IMR-90 (cell line): ENCODE measurements at places on chromosomes 4 and X.

DNA sequence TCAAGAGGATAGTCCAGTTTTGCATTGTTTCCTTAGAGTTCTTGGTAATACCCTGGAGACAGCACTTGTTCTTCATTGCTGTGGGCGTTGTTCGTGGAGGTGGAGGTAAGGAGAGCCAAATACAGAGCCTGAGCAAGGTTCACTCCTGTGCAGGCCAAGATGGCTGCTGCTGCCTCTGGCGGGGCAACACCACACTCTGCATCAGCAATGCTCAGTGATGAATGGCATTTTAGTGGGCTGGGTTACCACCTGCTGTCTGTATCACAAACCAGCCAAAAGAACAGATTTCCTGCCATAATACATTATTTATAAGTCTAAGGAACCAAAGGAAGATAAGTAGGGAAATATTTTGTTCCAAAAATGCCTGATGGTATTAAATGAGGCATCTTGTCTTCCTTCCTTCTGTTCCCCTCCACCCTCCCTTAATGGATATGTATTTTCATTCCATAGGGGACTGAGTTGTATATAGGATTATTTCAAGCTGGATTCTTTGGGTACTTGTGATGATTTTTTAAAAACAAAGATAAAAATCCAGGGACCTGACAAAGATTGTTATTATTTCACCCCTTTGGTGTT, 61.6 kb upstream of the LIMCH1 start:
- no peaks in the 10 kb centered on the region for H3K36me3 ChIP-seq
- no peak overlapping the region for H3K4me3 ChIP-seq
- H3K27me3 ChIP-seq = no peaks in the 10 kb centered on the region
- no peaks in the 10 kb centered on the region for H3K4me1 ChIP-seq

DNA sequence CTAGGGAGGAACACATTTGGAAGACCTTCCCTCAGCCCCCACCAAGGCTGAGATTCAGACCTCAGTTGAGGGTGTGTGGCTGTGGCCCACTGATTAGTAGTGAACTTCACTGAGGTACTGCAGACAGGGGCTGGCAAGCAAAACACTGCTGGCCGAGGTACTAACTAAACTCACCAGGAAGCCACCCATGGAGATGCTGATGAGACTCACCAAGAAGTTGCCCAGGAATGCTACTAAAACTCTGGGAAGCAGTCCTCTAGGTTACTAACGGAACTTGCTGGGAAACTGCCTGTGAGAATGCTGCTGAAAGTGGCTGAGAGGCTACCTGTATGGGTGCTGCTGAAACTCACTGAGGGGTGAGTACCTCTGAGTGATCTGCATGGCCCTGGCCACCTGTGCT, 372.4 kb upstream of the RPS6KA3 start:
- no peak for DNase-seq
- H3K4me1 ChIP-seq = no peaks in the 10 kb centered on the region
- no peak overlapping the region for H3K4me3 ChIP-seq
- no peaks in the 10 kb centered on the region for H3K27me3 ChIP-seq
- no peak overlapping the region for H3K27ac ChIP-seq

DNA sequence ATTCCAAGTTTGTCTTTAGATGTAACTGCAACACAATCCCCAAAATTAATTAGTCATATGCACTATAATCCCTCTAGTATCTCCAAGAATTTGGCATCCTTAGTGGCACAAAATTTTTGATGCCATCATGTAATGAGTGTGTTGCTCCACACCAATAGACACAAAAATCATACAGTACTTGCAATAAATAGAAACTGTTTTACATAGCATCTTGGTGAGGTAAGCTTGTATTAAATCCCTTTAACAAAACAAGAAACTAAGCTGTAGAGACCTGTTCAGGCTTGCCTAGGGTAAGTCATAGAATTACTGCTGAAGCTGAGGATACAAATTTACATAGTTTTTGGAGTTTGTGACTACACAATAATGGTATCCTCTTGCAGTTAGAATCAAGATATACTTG, 64.5 kb upstream of the PRSS12 start:
- H3K36me3 ChIP-seq = no peaks in the 10 kb centered on the region
- H3K27me3 ChIP-seq = no peaks in the 10 kb centered on the region
- peak; percentile 85 for DNase-seq
- peak overlapping the region; percentile 96; the same call in 1 of the 2 replicates for H3K27ac ChIP-seq
- H3K4me1 ChIP-seq = peaks cover 2% of the 10 kb centered on the region; the same call in 1 of the 2 replicates

DNA sequence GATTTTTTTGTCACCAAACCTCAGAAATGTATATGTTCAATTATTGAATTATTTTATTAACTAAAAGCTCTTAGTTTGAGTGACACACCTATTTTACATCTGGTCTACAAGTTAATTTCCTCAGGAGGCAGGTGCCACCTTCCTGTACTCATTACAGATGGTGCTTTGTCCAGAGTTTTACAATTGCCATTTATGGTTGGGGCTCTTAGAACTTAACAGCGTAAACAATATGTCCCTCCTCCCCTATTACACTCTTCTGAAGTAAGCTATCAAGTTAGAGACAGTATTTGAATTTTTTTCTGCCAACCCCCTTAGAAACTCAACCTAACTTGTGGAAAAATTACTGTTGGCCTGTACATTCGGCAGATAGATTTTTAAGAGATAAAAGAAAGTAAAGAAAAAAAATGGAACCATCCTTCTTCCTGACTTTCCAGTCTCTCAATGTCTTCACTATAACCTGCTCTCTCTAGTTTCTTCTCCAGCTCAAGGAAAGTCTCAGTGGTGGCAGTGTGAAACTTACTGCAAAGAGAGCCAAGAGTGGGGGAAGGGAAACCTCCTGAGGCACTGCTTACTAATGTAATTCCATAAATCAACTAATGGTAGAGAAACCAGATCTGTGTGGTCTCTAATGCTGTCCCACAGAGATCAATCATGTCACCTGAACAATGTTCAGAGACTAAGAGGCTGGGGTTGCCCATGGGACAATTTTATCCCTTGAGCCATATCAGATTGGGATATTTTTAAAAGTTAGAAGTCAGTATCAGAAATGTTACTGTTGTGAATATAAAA, 7.8 kb downstream of the CXXC4 start:
- no peaks in the 10 kb centered on the region for H3K36me3 ChIP-seq
- H3K27ac ChIP-seq = no peak overlapping the region

DNA sequence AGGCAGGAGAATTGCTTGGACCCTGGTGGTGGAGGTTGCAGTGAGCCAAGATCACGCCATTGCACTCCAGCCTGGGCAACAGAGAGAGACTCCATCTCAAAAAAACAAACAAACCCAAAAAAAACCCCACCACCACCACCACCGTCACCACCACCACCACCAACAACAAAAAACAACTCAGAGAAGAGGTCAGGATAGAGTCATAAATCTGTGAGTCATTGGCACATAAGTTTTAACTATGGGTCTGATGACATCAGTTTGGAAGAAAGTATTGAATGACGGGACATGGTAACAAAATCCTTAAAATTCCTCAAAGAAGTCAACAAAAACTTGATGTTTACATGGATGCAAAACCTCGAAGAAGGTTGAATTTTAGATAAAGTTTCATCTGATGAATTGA, 288.0 kb upstream of the SFRP2 start:
- no peaks in the 10 kb centered on the region for H3K27me3 ChIP-seq
- no peak overlapping the region for H3K4me3 ChIP-seq
- no peak for DNase-seq
- H3K27ac ChIP-seq = no peak overlapping the region

DNA sequence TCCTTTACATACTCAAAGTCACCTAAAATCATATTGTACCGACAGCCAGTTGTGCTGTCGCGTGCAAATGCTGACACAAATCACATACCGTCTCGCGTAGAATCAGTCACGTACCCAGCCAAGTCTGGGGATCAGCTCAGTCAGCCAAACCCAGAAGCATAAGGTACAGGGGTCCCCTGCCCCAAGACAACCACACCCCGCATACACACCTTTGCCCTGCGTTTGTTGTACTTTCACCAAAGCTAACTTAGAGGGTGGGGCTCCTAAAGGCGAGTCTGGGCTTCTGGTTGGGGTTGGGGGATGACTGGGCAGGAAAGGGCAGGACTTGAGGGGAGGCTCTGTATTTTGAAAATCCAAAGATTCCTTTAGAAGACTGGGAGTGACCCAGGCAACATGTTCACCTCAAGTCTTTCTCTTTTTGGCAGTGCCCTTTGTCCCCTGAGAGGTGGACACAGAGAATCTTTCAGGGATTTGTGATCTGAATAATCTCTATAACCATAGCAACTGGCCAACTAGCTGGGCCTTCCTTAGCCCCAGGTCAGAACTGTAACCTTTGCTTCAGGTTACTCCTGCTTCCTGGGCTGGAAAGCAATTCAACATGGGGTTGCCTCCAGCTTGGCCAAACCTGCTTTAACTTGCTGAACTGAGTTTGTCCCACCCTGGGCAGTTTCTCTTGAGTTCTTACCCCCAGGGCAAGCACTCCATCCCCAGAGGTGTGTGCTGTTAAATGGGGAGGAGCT, 992 bp downstream of the GDPD2 start:
- H3K36me3 ChIP-seq = 0 out of 2 replicates have a peak, but pooled peaks cover 2% of the 10 kb centered on the region
- no peaks in the 10 kb centered on the region for H3K4me1 ChIP-seq
- no peak overlapping the region for H3K27ac ChIP-seq
- H3K27me3 ChIP-seq = peaks cover 6% of the 10 kb centered on the region; the same call in 1 of the 2 replicates
- H3K4me3 ChIP-seq = no peak overlapping the region
- DNase-seq = no peak

- H3K4me3 ChIP-seq = no peak overlapping the region
- H3K4me1 ChIP-seq = no peaks in the 10 kb centered on the region
- no peaks in the 10 kb centered on the region for H3K27me3 ChIP-seq
- DNase-seq = peak; percentile 32
- H3K27ac ChIP-seq = no peak overlapping the region
Observed at GRCh38 chr4:73103799-73104503, 34.4 kb upstream of the COX18 start.

DNA sequence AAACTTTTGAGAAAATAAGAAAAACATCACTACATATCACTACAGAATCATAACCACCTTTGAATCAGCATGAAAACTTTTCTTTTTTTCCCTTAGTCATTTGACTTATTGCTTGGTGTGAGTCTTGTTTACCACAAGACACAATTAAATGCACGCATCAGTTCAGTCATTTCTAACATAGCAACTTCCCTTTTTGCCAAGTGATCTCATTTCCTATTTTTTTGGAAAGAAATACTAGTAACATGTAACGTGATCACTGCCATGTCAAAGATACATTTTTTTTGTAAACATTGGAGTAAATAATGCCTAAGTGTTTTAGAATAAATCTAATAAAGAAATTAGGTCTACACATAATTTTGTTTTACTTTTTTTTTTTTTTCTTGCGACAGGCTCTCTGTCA, 5.1 kb upstream of the CXCL8 start:
- no peak overlapping the region for H3K4me3 ChIP-seq
- H3K4me1 ChIP-seq = peaks cover 5% of the 10 kb centered on the region
- no peaks in the 10 kb centered on the region for H3K36me3 ChIP-seq
- peak overlapping the region; percentile 33; the same call in 1 of the 2 replicates for H3K27ac ChIP-seq
- H3K27me3 ChIP-seq = no peaks in the 10 kb centered on the region
- DNase-seq = peak; percentile 79

DNA sequence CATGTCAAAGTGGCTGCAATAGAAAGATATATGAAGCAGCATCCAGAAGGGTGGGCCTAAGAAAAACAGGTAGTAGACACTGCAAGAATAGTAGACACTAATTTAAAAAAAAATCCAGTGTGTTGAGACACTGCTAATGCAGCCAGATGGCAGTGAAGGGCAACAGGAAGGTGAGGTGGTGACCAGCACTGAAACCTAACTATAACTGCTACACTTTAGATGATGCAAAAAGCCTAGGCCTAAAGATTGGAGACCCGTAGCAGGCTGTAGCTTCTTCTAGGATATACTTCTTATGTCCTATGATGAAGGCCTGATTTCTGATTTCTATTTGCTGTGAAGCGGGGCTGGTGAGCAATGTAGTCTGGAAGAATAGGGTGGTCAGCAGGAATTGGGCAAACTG, 38.7 kb upstream of the SH3KBP1 start:
- H3K27me3 ChIP-seq = no peaks in the 10 kb centered on the region
- no peak overlapping the region for H3K4me3 ChIP-seq
- no peaks in the 10 kb centered on the region for H3K4me1 ChIP-seq

GRCh38 chr4:37603711-37604110, 82.5 kb downstream of the RELL1 start:
- no peak overlapping the region for H3K4me3 ChIP-seq
- H3K4me1 ChIP-seq = no peaks in the 10 kb centered on the region; the same call in 1 of the 2 replicates
- no peaks in the 10 kb centered on the region for H3K27me3 ChIP-seq
- H3K36me3 ChIP-seq = no peaks in the 10 kb centered on the region
- no peak overlapping the region for H3K27ac ChIP-seq

- no peaks in the 10 kb centered on the region for H3K4me1 ChIP-seq
- H3K36me3 ChIP-seq = peaks cover 3% of the 10 kb centered on the region
- H3K27ac ChIP-seq = no peak overlapping the region; the same call in 1 of the 2 replicates
- H3K27me3 ChIP-seq = no peaks in the 10 kb centered on the region; the same call in 1 of the 2 replicates
- peak overlapping the region; percentile 83 for H3K4me3 ChIP-seq
Observed at GRCh38 chrX:16786791-16787735, 797 bp downstream of the TXLNG start.

DNA sequence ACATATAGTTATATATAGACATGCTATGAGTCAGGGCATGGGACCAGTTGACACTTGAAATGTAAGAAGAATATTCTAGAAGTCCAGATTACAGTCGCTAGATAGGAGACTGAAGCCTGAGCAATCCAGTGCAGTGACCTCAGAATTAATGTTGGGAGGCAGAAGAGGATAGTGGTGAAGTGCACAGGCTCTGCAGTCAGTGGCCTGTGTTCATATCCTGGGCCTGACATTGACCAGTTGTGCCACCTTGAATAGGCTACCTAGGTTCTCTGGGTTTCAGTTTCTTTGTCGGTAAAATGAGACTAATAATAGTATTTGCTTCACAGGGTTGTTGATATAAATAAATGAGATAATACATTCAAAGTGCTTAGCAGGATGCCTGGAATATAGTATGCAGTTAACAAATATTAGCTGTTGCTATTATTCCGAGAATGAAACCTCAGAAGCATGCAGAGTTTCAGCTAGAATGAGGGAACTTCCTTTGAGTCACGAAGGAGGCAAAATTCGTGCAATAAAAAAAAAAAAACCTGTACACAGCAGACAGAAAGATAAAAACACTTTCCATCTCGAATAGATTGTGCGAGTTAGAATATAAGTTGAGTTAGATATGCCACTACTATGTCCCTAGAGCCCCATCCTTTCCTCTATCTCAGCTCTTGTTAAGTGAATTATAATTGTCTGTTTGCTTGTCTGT, 4.0 kb upstream of the SH2D1A start:
- no peak overlapping the region for H3K27ac ChIP-seq
- no peak for DNase-seq
- H3K4me3 ChIP-seq = no peak overlapping the region
- H3K4me1 ChIP-seq = no peaks in the 10 kb centered on the region
- H3K27me3 ChIP-seq = no peaks in the 10 kb centered on the region
- H3K36me3 ChIP-seq = no peaks in the 10 kb centered on the region
